Hindlimb muscle (tissue), 1 donor: ENCODE measurements at places on chromosomes 13 and 19. TPM values are rescaled to one million over a fixed set of nuclear protein-coding genes. Genes with fewer than 3 reads are reported as not detected.
A peak's percentile ranks its signal among the peaks of the same experiment; 100 is the strongest.

- DNase-seq, result no peak
Observed at GRCh38 chr13:113446488-113446854, 6.8 kb downstream of the ADPRHL1 start.

Gene MEIOSIN
- polyA plus RNA-seq, result not detected

GRCh38 chr19:1223018-1223855 lies 14.6 kb downstream of the CBARP start:
- no peak for DNase-seq

- no peak for DNase-seq
Observed at GRCh38 chr13:23626700-23627099, 56.5 kb downstream of the TNFRSF19 start.

Gene CGB1
- polyA plus RNA-seq, result not detected

GRCh38 chr19:30160426-30160825 lies 211.8 kb upstream of the ZNF536 start:
- no peak for DNase-seq

DNA sequence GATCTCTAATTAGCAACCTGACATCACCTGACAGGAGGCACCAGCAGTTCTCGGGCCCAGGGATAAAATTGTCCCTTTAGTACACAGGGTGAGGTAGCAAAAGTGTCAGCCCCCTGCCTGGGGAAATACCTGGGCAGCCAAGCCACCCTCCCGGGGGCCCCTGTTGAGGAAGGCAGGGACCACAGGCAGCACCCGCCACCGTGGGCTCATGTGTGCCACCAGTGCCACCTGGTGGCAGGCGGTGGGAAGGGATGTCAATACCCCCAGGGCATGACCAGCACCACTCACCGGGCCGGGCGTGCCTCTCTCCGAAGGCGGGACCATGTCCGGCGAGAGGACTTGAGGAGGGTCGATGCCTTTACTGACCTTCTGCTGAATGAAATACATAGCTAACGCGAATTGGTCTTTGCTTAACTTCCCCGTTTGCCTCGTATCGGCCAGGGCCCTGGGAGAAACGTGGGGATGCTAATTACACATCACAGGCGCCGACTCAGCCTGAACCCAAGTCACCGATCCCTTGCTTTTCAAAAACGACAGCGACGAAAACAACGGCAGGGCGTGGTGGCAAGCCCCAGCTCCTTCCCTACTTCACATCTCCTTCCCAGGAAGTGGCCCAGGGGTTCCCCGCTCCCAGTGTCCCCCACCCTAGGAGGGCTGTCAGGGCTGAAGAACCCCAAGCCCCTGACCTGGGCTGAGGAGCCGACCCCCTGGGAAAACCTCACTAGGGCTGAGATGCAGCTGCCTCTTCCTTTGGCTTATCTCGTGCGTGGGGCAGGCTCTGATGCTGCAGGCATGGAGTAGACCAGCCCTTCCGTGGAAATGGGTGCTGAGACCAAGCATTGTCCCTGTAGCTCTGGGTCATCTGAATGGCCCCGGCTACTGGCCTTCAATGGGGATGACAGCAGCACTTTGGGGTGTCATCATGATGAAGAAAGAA lies 53.8 kb downstream of the EPS15L1 start:
- DNase-seq, result peak; percentile 55

GRCh38 chr13:26300140-26300539 lies 46.2 kb downstream of the CDK8 start:
- no peak for DNase-seq

Gene MAST3
- 17.3 TPM for polyA plus RNA-seq

Gene IL11
- polyA plus RNA-seq, result 0.25 TPM

- DNase-seq, result no peak
Observed at GRCh38 chr19:48695743-48696352, at the start of gene FUT2. Gene FUT2 (plus strand): TSS chr19:48695971. CDS start chr19:48702957, 6,986 bp downstream.

Gene CA11
- 7.8 TPM for polyA plus RNA-seq

Gene HOMER3
- 80.1 TPM for polyA plus RNA-seq

GRCh38 chr13:95343944-95344343 lies 42.7 kb upstream of the ABCC4 start:
- no peak for DNase-seq

GRCh38 chr13:46913757-46914156 lies 16.9 kb upstream of the HTR2A start:
- DNase-seq, result no peak

GRCh38 chr19:17351815-17352435 lies 14.6 kb downstream of the GTPBP3 start:
- DNase-seq, result no peak

Gene LILRB4
- polyA plus RNA-seq, result 1.3 TPM

DNA sequence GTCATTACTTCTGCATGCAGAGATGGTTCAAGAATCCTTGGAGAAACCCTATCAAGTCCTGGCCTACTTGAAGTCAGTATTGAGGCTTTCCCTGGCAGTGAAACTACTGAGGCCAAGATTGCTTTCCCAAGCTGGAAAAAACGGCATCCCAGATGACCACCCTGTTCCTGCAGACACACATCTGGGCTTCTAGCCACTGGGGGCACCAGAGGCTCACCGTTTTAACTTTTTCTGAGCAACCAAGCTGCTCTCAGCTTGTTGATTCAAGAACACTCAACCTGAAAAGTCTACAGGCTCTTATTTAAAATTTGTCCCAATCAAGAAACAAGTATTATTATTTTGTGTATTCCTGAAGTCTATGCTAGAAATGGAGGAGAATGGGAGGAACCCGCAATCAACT lies 66.6 kb downstream of the SPRYD7 start:
- DNase-seq, result no peak

Gene USHBP1
- polyA plus RNA-seq, result 8.8 TPM

Gene PCP2
- not detected for polyA plus RNA-seq
